H1 (cell line): ENCODE measurements at places on chromosomes 1 and 21.

DNA sequence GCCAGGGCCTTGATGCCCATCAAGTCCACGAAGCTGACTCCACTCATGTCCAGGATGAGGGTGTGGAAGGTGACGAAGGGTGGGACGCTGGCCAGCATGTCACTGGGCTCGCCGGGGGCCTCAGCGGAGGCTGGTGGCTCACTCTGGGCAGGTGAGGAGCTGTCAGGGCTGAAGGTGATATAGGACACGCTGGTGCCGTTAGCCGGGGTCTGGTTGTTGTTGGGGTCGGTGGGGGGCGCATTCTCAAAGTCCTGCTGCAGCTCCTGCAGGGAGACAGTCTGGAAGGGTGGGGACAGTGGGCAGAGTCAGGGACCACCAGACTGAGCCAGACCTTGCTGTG lies 21.7 kb downstream of the SLC26A9 start:
- DNase-seq = no peak

- no peak for DNase-seq
Measured at GRCh38 chr21:27094184-27094948, 127.5 kb upstream of the ADAMTS5 start.

GRCh38 chr1:6397844-6398441 lies 4.4 kb upstream of the ACOT7 start:
- DNase-seq = no peak

DNA sequence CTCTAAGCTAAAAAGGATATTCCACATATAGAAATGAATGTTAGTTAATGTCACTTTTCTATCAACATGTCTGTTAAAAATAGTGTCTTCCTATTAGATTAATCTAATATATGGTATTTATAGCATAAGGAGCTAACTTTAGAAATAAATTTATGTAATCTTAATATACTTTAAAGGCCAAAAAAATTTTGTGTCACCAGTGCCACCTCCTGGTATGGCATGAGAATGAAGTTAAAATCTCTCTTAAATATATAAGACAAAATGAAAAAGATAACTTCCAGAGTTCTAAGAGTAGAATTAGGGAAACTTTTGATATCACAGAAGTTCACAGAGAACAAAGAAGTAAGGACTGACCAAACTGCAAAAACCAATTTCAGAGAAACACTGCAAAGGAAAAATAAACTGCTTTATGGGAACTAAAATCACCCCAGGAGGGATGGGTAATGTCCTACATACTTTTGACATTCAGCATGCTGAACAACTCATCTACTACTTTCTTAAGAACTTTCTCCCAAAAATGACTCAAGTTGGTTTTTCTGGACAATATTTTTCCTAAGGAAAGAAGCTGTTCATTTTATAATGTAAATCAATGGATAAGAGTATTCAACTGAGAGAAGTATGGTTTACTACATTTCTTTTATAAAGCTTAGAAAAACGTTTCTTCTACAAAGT lies 82.8 kb downstream of the TRIM33 start:
- no peak for DNase-seq

- no peak for DNase-seq
Measured at GRCh38 chr1:203177036-203177405, 1.4 kb upstream of the MYBPH start.

DNA sequence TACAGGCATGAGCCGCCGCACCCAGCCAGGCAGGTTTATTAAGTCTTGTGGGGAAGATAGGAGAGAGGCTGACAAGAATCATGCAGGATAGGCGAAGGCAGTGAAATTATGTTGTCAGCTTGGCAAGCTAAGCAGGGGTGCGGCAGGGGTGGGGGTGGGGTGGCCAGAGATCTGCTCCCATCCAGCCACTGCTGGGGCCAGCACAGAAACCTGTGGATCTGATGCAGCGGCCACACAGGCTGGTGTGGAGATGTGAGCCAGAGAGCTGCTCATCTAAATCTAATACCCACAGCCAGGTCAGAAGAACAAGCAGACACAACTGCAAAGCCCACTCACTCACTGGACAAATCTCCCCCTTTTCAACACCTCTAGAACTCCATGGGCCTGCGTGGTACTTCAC lies 68.7 kb downstream of the KCTD3 start:
- no peak for DNase-seq

- DNase-seq = no peak
Measured at GRCh38 chr1:117641536-117641935, 35.7 kb downstream of the TENT5C start.

GRCh38 chr1:21262293-21263051 lies 27.8 kb downstream of the ECE1 start:
- DNase-seq = no peak
